ENCODE measurements at places on chromosomes 6 and 20.

DNA sequence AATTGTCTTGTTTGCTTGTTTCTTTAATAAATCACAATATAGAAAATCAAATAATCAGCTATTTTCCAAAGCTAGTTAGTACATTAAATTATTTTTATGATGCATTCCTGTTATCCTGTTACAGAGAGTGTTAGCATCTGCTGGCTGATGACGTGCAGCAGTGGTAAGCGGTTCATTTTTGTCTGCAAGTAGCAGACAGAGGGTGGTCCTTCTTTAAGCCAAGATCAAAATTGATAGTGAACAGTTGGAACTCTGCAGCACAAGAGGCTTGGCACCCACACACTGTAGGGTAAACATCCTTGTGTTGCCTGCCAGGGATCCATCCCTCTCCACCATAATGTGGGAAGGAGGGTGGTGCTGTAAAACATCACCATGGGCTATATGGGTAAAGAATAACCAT, 158.3 kb downstream of the FRK start:
- no peak for DNase-seq

DNA sequence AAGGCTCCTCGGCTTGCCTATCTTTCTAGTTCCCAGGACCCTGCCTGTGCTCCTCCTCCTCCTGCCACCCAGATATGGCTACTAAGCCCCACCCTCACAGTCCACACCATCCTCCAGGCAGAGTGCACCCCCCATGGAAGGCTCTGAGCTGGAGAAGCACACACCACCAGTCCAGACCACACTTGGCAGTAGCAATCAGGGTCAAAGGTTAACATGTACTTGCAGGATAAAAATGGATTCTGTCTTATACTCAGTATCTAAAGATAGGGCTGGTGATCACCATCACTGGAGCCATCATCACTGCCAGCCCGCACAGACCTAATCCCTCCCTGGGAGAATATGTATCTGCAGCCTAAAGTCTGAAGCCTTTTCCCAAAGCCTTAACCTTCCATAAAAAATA, 83.4 kb downstream of the PRKN start:
- no peak for DNase-seq

GRCh38 chr6:158285656-158286021, 26.6 kb upstream of the TULP4 start:
- no peak for DNase-seq

- no peak for DNase-seq
Measured at GRCh38 chr6:17585766-17586490, 14.2 kb upstream of the FAM8A1 start.

GRCh38 chr6:128397996-128398395, 122.4 kb downstream of the PTPRK start:
- no peak for DNase-seq

GRCh38 chr6:40721271-40721952, 134.2 kb upstream of the LRFN2 start:
- no peak for DNase-seq

- DNase-seq = peak; percentile 89
Measured at GRCh38 chr6:4313044-4313686, 177.8 kb upstream of the ECI2 start.

GRCh38 chr6:107977283-107977682, 19.3 kb upstream of the SEC63 start:
- DNase-seq = no peak

DNA sequence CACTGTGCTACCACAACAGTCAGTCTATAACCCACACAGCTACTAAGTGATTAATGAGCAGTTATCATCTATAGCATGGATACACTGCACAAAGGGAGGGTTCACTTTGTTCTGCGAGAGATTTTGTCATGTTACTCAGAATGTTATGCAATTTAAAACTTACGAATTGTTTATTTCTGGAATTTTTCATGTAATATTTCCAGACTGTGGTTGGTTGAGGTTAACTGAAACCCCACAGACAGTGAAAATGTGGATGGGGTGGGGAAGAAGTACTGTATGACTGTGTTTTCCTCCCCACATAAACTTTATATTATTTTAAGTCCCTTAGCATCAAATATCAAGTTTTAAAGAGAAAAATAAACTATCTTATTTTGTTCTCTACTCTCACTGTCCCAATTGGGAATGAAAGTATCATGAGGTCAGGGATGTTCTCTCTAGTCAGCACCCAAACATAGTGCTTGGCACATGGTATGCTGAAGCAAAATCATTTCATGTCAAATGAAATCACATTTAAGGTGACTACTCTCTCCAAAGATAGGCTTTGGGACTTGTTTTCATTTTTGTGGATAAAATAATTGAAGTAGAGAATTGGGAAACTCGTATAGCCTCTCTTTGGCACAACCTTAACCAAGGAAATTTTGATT, 25.4 kb downstream of the DOP1A start:
- no peak for DNase-seq

GRCh38 chr6:130381459-130382380, 15.9 kb downstream of the TMEM200A start:
- DNase-seq = no peak

GRCh38 chr6:124949706-124950105, 12.5 kb upstream of the RNF217 start:
- no peak for DNase-seq

DNA sequence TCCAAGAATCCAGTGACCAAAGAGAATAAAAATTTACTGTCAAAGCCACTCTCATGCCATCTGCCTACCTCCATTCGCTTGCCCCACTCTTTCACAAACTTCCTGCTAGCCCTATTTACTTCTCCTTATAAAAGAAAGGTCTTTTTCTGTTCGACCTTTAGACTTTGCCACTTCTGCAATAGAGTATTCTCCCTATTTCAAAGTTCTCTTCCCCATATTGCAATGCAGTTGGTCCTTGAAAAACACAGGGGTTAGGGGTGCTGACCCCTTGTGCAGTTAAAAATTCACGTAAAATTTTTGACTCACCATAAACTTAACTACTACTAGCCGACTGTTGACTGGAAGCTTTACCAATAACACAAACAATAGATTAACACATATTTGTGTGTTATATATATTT, 15.0 kb downstream of the CCN2 start:
- no peak for DNase-seq

DNA sequence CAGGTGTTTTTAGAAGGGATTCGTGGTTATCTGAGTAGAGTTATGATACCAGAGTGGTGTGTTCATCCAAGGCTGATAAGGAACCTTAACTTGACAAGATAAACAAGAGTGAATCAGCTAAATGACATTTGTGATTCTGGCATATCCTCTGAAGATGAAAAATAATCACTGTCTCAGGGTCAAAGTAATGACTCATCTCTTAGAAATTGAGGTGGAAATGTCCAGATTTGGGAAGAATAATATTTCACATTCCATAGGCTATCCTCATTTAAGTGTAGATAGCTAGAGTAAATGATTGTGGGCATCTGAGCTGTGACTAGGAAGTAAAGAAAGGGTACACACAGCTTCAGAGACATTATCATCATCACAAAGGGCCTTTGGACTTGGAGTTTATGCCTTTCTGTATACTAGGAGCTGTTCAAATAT, 255.7 kb downstream of the GJA1 start:
- no peak for DNase-seq

DNA sequence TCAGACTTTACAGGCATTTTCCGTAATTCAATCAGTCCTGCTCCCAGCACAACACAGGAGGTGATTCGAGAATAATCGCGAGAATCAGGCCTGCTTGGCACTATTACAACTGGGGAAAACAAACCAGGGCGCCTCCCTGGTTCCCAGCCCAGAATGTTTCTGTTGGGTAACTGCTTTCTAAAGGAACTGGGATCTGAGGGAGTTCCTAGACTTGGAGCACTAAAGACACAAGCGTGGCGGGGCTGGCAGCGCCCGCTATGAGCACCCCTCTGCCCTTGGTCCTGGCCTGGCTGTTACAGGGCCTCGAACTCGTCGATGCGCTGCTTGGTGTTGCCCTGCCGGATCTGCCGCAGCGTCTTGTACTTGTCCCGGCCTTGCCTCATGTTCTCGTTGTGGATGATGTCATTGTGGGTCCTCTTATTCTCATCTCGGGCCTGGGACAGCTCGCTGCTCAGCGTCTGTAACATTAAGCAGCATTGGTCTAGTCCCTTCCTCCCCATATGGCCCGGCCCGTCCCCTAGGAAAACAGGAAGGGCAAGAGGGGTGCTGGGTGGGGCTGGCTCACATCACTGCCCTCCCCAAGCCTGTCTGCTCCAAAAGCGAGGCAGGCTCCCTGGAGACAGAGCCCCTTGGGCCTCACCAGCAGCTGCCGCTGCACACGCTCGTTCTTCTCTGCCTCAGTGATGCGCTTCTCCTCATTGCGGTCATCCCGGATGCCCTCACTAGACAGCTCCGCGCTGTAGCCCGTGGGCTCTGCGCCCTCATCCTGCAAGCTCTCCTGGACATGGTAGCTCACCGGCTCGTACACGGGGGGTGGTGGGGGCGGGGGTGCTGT, 52.3 kb downstream of the EZR start:
- no peak for DNase-seq

GRCh38 chr20:47605673-47606413, 104.2 kb downstream of the NCOA3 start:
- DNase-seq = no peak

- no peak for DNase-seq
Measured at GRCh38 chr6:122772724-122773415, 6.6 kb upstream of the FABP7 start.

DNA sequence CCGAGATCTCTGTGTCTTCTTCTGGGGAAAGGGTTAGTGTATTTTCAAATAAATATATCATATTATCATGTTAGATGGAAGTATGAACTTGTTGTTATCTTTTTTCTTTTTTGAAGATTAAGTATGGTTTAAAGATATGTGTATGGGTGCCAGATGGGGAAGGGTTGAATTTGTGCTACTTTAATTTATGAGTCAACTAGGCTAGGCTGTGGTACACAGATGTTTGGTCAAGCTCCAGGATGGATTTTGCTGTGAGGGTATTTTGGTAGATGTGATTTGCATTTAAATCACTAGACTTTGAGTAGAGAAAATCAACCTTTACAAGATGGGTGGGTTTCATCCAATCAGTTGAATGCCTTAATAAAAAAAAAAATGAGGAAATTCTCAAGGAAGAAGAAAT, 886.6 kb upstream of the ADGRB3 start:
- DNase-seq = no peak

DNA sequence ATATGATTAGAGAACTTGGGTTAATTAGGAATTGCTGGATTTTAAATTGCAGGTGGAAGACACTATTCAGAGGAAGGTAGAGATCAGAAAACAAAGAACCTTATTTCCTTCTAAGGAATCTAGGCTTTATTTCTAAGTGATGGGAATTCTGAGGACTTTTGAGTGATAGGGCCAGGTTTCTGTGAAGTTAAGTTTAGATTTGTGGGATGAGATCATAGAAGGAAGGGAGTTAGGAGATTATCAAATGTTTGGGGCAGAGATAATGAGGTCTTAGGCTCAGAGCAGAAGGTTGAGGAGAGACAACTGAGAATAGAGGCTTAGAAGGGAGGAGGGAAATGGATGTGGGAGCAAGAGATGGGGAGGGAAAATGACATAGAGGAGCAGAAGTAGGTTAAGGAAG, 109.7 kb upstream of the MMS22L start:
- DNase-seq = no peak

DNA sequence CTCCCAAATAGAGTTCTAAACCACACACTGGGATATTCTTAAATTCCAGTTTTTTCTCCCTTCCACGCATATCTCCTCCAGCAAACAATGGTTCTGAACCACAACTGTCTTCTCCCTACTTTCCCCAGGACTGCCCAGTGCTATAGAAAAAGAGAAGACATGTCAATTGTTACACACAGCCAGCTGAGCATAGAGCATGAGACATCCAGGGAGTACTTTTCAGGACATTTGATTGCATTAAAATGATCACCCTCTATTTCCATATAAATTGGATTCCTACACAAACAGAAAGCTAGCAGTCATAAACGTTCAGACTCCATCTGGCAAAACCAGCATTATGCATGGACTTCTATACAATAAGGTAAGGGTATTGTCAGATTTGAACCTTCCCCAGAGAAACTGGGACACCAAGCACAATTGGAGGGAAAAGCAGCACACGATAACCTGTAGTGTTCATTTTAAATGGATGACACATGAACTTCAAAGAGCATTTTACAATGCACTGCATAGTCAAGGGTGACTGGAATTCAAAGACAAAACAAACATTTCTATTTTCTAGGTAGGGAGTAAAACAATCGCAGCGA, 93.1 kb upstream of the HEY2 start:
- DNase-seq = no peak

GRCh38 chr6:114033606-114034005, 62.7 kb upstream of the HDAC2 start:
- no peak for DNase-seq

DNA sequence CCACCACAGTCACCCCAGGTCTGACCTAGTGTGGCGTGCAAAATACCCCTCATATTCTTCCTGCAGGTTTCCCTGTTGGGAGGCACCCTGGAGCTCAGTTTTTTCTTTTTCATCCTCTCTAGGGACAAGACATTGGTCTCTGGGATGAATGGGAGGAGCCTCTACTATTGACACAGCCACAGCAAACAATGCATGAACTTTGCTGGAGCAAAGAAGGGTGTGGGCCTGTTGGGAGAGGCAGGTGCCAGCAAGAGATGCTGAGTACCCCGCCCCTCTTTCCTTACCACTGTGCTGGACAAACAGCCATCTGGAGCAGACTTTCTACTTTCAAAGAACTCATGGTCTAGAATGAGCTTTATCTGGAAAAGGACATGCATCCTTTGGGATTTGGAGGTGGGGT, 10.1 kb downstream of the TGM3 start:
- no peak for DNase-seq

- DNase-seq = no peak
Measured at GRCh38 chr6:12369781-12370262, 79.7 kb downstream of the EDN1 start.

GRCh38 chr20:54608943-54609342, 133.6 kb downstream of the DOK5 start:
- DNase-seq = no peak

DNA sequence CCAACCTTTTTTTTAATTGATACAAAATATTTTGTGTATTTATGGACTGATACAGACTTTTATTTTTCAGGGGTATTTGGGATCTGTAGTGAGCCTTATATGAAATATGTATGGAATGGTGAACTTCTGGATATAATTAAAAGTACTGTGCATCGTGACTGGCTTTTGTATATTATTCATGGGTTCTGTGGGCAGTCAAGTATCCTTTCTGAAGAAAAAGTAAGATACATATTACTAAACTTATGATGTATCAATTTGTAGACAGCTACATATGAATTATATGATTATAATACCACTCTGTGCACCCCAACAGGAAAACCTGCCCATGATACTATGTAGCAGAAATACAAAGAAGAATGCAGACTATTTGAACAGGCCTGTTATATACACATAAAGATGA, 47.2 kb downstream of the FIG4 start:
- no peak for DNase-seq

GRCh38 chr20:10276878-10277580, 58.4 kb downstream of the SNAP25 start:
- no peak for DNase-seq

DNA sequence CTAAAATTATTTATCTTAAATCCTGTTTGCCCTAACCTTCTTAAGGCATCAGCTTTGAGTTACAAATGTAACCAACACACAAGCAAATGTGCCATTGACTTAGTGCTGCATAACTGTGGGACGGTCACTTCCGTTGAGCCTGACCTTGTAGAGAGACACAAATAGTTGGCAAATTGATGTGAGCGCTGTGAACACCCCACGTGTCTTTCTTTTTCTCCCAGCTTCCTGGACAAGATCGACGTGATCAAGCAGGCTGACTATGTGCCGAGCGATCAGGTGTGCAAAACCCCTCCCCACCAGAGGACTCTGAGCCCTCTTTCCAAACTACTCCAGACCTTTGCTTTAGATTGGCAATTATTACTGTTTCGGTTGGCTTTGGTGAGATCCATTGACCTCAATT, 56.4 kb downstream of the GNAS start:
- DNase-seq = no peak
